Fibroblast of skin of right quadriceps (primary cell): ENCODE measurements at places on chromosomes 5 and 9.

GRCh38 chr5:20694121-20694520, 706.1 kb upstream of the CDH18 start:
- no peak for DNase-seq

DNA sequence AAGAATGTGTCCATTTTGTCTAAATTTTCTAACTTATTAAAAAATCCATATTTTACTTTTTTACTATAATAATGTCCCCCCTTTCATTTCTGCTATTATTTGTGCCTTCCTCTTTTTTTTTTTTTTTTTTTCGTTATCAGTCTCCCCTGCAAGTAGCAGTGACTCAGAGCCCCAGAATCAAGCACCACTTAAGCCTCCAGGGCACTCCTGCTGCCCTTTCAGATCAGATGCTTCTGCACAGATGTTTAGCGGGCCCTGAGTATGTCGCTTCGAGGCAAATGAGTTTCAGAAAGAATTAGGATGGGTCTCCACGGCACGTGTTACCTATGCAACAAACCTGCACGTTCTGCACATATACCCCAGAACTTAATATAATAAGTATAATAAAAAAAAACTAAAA, 11.7 kb downstream of the MED7 start:
- DNase-seq = no peak

DNA sequence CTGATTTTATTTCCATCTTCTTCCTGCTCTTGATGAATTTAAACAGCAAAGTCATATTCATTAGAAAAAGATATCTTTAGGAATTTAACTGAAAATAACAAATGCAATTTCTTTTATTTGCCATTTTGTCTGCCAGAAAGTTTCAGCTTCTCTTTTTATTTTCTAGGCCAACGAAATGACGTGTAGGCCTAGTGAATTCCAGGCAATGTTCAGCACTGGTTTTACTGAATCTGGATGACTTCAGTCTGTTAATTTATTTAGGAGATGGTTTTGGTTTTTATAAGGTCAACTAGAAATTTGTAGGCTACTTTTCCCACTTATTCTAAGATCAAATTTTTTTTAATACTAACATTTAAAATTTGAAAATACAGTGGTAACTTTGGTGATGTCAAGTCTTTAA, 129.1 kb upstream of the VCAN start:
- DNase-seq = no peak

- DNase-seq = peak; percentile 67
Observed at GRCh38 chr5:55151923-55152842, 7.8 kb upstream of the GPX8 start.

- DNase-seq = peak; percentile 97
Observed at GRCh38 chr5:98458004-98458403, 315.5 kb upstream of the RGMB start.

GRCh38 chr9:129495620-129496472, 125.1 kb downstream of the C9orf50 start:
- peak; percentile 93 for DNase-seq

- no peak for DNase-seq
Observed at GRCh38 chr5:122996091-122996490, 40.4 kb downstream of the PPIC start.

DNA sequence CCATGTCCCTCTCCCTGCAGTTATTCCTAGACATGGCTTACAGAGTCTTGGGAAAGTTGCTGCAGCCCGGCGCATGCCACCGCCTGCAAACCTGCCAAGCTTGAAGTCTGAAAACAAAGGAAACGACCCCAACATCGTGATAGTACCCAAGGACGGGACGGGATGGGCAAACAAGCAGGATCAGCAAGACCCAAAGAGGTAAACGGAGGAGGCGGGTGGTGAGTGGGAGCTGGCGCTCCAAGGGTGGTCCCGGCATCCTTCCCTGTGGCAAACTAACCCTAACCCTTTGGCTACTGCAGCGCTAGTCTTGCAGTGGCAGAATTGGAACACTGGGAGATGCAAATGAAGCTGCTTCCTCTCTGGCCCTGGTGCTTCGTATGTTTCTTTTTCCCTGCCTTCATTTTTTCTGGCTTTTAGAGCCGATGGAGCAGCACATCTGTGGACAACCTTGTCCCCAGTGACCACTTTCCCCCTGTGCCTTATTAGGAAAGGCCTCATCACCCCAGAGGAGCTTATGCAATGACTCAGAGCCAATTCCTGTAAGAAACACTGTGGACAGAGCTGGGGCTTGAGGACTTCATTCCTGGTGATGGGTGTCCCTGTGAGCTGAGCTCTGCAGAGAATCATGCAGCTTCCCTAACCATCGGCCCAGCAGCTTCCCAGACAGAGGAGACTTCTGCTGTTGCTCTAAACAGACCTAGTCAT, 38.9 kb downstream of the PRRC2B start:
- peak; percentile 94 for DNase-seq
